PC-3 (cell line): ENCODE measurements at places on chromosomes 3 and 15. TPM values are rescaled to one million over a fixed set of nuclear protein-coding genes. Genes with fewer than 3 reads are reported as not detected.
A peak's percentile ranks its signal among the peaks of the same experiment; 100 is the strongest.

GRCh38 chr3:112794622-112795172 lies 52.0 kb downstream of the CD200R1L start:
- DNase-seq: no peak

- no peak for DNase-seq
Measured at GRCh38 chr3:106715286-106715685, 662.0 kb upstream of the CCDC54 start.

The RAD51 gene
- 17.3 and 21.9 TPM in 2 replicates for total RNA-seq

The IL16 gene
- total RNA-seq: 0.04 TPM in 1 of 2 replicates, not detected in the other

DNA sequence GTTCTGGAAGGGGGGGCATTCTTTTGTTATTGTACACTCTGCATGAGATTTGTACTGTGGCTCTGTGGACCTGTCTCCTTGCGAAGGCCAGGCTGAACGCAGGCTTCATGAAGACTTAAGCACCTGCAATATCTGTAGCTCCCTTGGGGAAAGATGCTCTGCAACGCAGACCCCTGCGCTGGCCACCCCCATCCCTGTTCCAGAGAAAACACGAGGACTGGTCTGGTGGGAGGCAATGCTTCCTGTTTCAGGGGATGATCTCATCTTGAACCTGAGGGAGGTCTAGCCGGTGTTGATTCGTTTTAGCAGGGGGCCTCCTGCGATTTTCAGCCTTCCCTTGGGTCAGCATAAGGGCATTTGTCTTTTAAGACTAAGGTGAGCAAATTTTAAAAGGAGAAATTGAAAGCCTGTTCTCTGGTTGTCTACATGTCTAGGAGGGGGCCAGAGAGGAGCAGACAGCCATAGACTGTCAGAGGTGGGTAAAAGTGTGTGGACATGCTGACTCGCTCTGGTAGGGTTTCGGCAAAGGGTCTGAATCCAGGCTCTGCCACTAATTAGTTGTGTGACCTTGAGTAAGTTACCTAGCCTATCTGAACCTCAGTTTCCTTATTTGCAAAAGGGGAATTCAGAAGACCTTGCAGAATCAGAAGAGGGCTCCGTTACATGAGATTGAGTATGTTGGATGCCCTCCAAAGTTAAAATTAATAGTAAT lies 80.9 kb upstream of the RASGRF1 start:
- no peak for DNase-seq

GRCh38 chr3:11609481-11609880 lies 34.2 kb downstream of the VGLL4 start:
- DNase-seq: no peak

The TMIE gene
- 0.52 and 0.66 TPM in 2 replicates for total RNA-seq

The BFSP2 gene
- total RNA-seq: not detected in 2 replicates

- DNase-seq: no peak
Measured at GRCh38 chr3:123907720-123908119, 23.6 kb upstream of the MYLK start.

GRCh38 chr3:178455226-178455625 lies 81.0 kb upstream of the KCNMB2 start:
- no peak for DNase-seq

The PLA2G4E gene
- total RNA-seq: not detected in 2 replicates

GRCh38 chr15:35851491-35851890 lies 305.5 kb upstream of the DPH6 start:
- no peak for DNase-seq

DNA sequence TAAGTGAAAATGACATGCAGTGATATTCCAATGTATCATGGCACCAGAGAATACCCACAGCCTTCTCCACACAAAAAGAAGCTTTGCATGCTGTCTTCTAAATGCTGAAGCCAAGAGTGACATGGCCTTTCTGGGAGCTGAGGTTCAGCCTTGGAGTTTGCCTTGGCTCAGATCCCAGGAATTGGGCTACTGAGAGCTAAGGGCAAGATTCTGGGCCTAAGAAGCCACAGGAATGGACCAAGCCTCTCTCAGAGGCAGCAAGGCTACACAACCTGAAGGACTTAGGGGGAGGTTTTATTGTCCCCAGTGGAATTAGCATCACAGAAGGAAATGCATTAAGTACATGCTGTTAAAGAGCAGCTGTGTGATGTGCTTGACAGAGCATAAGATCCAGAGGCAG lies 1078.5 kb downstream of the TUSC7 start:
- DNase-seq: peak; percentile 5

GRCh38 chr3:123449102-123449996 lies 459 bp upstream of the ADCY5 start:
- no peak for DNase-seq

DNA sequence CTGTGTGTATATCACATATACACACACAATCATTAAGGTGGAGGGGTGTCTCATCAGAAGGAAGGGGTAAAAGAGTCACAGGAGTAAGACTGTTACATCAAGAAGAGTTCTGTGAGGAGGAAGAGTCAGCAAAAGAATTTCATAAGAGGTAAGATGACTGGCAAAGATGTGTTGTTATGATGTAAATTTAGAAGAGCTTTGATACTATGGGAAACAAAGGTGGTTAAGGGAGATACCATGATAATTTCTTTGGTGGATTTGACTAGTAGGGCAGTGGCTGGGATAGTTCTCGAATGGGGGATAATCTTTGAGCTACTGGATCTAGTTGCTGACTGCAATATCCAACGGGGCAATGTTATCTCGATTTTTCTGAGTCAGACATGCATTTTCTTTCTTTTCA lies 61.6 kb downstream of the STAG1 start:
- no peak for DNase-seq

DNA sequence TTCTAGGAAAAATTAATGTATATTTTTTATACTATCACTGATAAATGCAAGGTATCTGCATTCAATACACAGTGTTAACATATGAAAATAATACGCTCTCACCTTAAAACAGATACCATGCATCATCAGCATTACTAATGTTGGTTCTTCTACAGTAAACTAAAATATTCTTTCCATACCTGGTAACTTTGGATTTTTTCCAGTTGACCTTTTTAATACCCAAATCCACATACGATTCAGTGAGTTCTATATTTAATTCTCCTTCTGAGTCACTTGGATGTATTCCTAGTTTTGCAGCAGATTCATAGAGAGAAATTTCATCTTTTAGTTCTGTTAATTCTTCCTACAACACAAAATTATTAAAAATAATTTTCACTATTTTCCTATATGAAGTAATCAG lies 29.9 kb downstream of the CEP152 start:
- peak; percentile 77 for DNase-seq

The DLL4 gene
- total RNA-seq: 2.2 and 2.9 TPM in 2 replicates

DNA sequence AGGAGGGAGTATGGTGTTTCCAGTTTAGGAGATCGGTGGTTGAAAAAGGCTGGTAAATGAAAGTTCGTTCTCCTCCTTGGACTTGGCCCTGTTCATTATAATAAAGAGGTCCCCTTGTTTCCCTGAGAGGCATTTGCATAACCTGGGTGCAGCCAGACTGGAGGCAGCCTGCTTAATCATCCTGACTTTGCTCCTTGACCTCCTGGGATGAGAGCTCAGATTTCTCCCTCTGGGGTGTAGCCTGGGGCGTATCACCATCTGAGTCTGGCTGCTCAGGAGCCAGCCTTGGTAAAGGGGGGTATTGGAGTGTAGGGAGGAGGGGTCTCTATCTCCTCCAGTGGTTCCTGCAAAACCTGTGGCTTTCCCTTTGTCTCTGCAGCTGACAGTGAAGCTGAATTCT lies 21.3 kb upstream of the ACAD9 start:
- no peak for DNase-seq

DNA sequence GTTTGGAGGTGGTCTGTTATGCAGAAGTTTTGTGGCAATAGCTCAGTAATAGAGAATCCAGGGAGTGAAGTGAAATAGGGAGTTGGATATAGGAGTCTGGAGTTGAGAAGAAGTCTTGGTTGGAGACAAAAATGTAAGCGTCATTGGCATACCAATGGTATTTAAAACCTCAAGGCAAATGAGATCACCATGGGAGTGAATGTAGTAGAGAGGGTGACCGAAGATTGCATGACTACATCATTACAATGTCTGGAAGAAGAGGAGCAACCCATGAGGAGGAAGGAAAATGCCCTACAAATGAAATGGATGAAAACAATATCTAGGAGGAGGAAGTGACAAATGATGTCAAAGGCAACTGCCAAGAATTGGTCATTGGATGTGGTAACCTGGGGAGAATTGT lies 54.4 kb downstream of the CNTN4 start:
- no peak for DNase-seq

The RCN2 gene
- total RNA-seq: 73.3 and 82.7 TPM in 2 replicates

The AGBL1 gene
- total RNA-seq: not detected in 2 replicates

- DNase-seq: peak; percentile 34
Measured at GRCh38 chr15:89837134-89837829, 22.6 kb upstream of the ANPEP start.

The CCDC9B gene
- total RNA-seq: 56.1 and 101 TPM in 2 replicates

GRCh38 chr3:58098531-58098930 lies 90.3 kb downstream of the FLNB start:
- DNase-seq: no peak

GRCh38 chr3:8563597-8563996 lies 62.0 kb downstream of the LMCD1 start:
- DNase-seq: no peak

- no peak for DNase-seq
Measured at GRCh38 chr15:59644756-59645155, 12.6 kb downstream of the GTF2A2 start.

The ACTC1 gene
- total RNA-seq: not detected in 2 replicates

- DNase-seq: peak; percentile 76
Measured at GRCh38 chr3:79086514-79086913, 681.3 kb downstream of the ROBO1 start.

- DNase-seq: no peak
Measured at GRCh38 chr3:62774221-62774620, 101.0 kb downstream of the CADPS start.

GRCh38 chr3:128311441-128311844 lies 155.2 kb downstream of the DNAJB8 start:
- no peak for DNase-seq

DNA sequence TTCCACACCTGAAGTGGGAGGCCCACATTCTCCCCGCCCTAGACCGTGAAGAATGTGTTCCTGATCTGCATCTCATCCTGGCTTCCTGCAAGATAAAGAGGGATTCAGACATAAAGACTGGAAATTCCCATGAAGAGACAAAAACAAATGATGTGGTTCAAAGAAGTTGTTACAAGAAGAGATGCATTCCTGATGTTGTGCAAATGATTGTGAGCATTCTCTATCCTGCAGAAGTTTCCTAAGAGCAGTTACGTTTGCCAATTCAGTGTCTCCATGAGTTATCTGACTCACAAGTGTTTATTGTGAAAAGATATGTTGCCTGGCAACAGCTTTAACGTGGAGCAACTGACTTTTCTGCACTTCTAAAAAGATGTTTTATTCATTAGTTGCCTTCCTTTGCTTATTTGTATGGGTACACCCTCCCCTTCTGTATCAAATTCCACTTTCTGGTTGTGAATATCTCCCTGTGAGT lies 107.8 kb downstream of the ZIC4 start:
- peak; percentile 57 for DNase-seq
